Activated naive CD8-positive, alpha-beta T cell treated with anti-CD3 and anti-CD28 coated beads for 36 hours (primary cell): ENCODE measurements at places on chromosomes 7 and 10. TPM values are rescaled to one million over a fixed set of nuclear protein-coding genes. Genes with fewer than 3 reads are reported as not detected.

Gene ITGB8
- total RNA-seq = not detected

Gene AGAP5
- total RNA-seq = 6.7 TPM

Gene NDUFA5
- total RNA-seq = 67.8 TPM

Gene TUBAL3
- total RNA-seq = not detected

Gene FAM25A
- not detected for total RNA-seq

GRCh38 chr7:140920745-140921144, 4.0 kb downstream of the BRAF start:
- no peak overlapping the region for H3K27ac ChIP-seq
- H3K27me3 ChIP-seq = no peaks in the 10 kb centered on the region
- peaks cover 33% of the 10 kb centered on the region for H3K4me1 ChIP-seq
- H3K36me3 ChIP-seq = peaks cover 27% of the 10 kb centered on the region

DNA sequence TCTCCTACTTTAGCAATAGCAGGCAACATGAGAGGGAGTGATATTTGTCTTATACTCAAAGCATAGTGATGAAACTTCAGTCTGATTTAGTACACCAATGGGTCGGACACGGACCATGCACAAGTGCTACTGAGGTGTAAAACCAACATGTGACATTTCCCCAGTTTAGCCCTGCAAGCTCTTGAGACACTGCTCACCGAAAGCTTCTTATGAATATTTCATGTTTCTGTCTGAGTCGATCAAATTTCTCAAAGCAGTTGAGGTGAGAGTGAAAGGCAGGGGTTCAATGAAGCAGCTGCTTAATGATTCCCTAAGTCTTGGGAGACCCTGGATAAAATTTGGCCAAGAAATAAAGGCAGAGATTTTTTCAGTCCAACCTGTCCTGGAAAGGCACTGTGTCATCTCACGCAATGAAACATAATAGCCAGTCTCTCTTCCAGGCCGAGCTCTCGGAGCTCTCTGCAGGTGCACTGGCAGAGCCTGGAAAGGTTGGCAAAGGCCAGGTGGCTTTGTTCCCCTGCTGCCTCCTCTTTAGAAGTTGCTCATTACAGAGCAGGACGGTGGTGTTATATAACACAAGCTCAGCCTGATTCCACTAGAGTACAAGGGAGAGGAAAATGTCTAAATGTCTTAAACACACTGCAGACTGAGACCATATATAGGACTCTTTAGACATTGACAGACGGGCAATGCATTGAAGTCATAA, 33.9 kb upstream of the XPNPEP1 start:
- no peak overlapping the region for H3K4me3 ChIP-seq
- no peak for DNase-seq
- peaks cover 8% of the 10 kb centered on the region for H3K4me1 ChIP-seq
- no peak overlapping the region for H3K27ac ChIP-seq

DNA sequence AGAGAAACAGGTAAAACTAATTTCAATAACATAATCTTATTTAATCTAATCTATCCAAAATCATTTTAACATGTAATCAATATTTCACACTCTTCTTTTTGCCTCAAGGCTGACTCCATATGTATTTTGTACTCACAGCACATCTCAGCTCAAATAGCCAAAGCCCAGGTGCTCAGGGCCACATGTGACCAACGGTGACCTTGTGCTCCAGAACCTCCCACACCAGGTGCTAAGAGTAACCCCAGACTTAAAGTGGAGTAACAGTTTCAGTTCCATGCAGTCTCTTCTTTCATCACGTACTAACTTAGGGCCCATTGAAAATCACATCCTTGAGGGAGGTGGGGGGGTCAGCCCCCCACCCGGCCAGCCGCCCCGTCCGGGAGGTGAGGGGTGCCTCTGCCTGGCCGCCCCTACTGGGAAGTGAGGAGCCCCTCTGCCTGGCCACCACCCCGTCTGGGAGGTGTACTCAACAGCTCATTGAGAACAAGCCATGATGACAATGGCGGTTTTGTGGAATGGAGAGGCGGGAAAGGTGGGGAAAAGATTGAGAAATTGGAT, 47.3 kb downstream of the NCAPG2 start:
- no peak for DNase-seq
- H3K27ac ChIP-seq = peak overlapping the region; percentile 51
- peaks cover 15% of the 10 kb centered on the region for H3K4me1 ChIP-seq
- H3K36me3 ChIP-seq = peaks cover 44% of the 10 kb centered on the region
- no peaks in the 10 kb centered on the region for H3K27me3 ChIP-seq
- H3K4me3 ChIP-seq = no peak overlapping the region

Gene ADAM12
- total RNA-seq = not detected

DNA sequence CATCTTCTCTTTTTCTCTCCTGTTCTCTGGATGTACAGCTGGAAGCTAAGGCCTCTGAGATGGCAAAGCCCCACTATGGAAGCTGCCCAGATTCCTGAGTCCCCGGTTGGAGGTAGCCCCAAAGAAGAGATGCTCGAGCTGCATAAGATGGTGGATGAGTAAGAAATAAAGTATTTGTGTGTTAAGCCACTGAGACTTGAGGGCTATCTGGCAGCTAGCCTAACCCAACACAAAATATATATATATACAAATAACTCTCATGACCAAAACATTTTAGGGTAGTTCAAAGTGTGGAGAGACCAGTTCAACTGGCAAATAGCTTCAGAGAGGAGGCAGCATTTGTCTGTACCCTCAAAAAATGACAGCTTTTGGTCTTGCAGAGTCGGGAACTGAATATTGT, 72.4 kb upstream of the PDE1C start:
- H3K27ac ChIP-seq = no peak overlapping the region
- DNase-seq = no peak
- no peaks in the 10 kb centered on the region for H3K4me1 ChIP-seq
- H3K27me3 ChIP-seq = no peaks in the 10 kb centered on the region
- H3K4me3 ChIP-seq = no peak overlapping the region

DNA sequence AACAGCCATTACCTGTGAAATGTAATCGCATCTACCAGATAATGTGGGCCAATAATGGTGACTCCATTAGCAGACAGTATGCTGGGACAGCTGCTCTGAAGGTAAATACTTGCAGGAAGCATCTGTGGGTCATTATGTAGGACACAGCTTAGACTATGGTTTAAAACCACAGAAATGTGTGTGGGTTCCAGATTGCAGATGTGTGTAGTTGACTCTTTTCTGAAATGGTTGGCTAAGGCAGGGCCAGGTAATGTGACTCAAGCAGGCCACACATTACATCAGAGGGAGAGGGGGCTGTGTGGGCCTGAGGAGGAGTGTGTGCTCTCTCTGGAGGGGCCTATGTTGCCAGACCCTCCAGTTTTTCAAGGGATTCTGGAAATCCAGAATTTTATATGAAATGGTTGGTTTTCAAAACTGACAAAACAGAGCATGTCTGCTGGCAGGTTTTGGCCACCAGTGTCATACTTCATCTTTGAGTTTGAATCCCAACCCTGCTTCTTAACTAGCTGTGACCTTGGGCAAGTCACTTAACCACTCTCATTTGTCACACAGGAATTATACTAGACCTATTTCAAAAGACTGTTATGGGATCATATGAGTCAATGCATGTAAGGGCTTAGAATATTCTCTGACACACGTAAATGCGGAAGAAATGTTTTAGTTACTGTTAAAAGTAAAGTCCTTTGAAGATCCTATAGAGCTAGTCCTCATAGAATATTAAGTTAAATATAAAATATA, 64.5 kb downstream of the MCMBP start:
- H3K4me1 ChIP-seq = no peaks in the 10 kb centered on the region
- H3K27me3 ChIP-seq = no peaks in the 10 kb centered on the region
- H3K4me3 ChIP-seq = no peak overlapping the region
- DNase-seq = no peak

GRCh38 chr10:12656518-12657142, 307.3 kb downstream of the CAMK1D start:
- peaks cover 9% of the 10 kb centered on the region for H3K36me3 ChIP-seq
- no peak overlapping the region for H3K27ac ChIP-seq
- no peak overlapping the region for H3K4me3 ChIP-seq
- DNase-seq = no peak
- peaks cover 3% of the 10 kb centered on the region for H3K4me1 ChIP-seq

Gene MKX
- total RNA-seq = 0.58 TPM

DNA sequence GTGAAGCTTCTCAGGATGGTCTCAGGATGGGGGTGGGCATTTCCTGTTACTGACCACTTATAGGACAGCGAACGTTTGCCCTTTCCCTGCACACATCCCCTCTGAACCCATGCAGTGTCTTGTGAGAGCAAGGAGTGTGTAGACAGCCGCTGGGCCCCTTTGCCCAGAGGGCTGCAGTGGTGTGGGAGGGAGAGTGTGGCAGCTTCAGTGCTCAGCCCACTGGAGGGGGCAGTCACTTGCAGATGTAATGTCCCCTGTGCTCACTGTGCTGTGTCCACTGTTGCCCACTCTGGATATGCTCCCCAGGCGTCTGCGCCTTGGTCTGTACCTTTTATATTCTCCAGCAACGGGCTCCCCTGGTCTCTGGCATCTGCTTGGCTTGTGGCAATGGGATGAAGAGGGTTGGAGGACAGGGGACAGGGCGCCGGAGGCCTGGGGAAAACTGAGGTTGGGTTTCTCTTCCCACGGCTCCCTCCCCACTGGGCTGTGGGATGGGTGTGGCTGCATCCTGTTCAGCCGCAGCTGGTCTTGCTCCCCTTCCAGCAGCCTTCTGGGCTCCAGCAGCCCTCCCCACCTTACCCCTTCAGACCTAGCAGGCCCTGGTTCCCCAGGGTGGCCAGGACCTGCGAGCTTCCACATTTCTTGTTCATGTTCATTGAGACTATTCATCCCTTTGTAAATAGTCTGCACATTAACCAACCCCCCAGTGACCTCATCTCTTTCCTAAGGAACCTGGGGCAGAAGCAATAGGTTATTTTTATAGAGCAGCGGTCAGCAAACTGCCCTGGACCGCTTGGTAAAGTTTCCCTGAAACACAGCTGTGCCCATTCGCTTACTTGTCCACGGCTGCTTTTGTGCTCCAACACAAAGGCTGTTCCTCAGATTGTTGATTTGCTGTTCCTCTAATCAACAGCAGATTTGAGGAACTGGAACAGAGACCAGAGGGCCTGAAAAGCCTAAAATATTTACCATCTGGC, 6.1 kb downstream of the ZNF789 start:
- peaks cover 9% of the 10 kb centered on the region for H3K36me3 ChIP-seq
- peaks cover 26% of the 10 kb centered on the region for H3K4me1 ChIP-seq
- no peak for DNase-seq
- no peaks in the 10 kb centered on the region for H3K27me3 ChIP-seq

Gene GATA3
- total RNA-seq = 8.8 TPM

Gene RBP3
- not detected for total RNA-seq

Gene XRCC2
- total RNA-seq = 21.4 TPM

- H3K4me3 ChIP-seq = no peak overlapping the region
- no peaks in the 10 kb centered on the region for H3K36me3 ChIP-seq
- no peaks in the 10 kb centered on the region for H3K27me3 ChIP-seq
- no peaks in the 10 kb centered on the region for H3K4me1 ChIP-seq
- DNase-seq = no peak
These were observed 86.9 kb downstream of the DAGLB start for GRCh38 chr7:6360841-6361240.

- no peaks in the 10 kb centered on the region for H3K4me1 ChIP-seq
- H3K4me3 ChIP-seq = no peak overlapping the region
- peaks cover 7% of the 10 kb centered on the region for H3K27me3 ChIP-seq
- no peak overlapping the region for H3K27ac ChIP-seq
These were observed 127.5 kb downstream of the SNX10 start for GRCh38 chr7:26419198-26419597.

DNA sequence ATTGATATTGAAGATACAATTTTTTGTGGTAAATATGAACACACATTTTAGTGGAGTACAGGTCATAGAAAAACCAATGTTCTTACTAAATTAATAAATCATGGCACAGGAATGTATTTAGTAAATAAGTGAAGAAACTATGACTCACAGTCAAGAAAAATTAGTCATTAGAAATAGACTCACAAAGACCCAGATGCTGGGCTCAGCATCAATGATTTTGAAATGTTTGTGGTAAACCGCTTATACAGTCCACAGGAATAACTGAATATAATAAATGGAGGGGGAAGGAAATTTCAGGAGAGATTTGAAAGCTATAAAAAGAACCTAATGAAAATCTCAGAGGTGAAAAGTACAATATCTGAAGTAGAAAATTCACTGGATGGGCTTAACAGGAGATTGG, 138.3 kb upstream of the ADCY1 start:
- DNase-seq = no peak
- no peak overlapping the region for H3K4me3 ChIP-seq
- no peaks in the 10 kb centered on the region for H3K4me1 ChIP-seq
- no peaks in the 10 kb centered on the region for H3K36me3 ChIP-seq
- H3K27ac ChIP-seq = no peak overlapping the region
- peaks cover 40% of the 10 kb centered on the region for H3K27me3 ChIP-seq

Gene NEUROD6
- not detected for total RNA-seq

DNA sequence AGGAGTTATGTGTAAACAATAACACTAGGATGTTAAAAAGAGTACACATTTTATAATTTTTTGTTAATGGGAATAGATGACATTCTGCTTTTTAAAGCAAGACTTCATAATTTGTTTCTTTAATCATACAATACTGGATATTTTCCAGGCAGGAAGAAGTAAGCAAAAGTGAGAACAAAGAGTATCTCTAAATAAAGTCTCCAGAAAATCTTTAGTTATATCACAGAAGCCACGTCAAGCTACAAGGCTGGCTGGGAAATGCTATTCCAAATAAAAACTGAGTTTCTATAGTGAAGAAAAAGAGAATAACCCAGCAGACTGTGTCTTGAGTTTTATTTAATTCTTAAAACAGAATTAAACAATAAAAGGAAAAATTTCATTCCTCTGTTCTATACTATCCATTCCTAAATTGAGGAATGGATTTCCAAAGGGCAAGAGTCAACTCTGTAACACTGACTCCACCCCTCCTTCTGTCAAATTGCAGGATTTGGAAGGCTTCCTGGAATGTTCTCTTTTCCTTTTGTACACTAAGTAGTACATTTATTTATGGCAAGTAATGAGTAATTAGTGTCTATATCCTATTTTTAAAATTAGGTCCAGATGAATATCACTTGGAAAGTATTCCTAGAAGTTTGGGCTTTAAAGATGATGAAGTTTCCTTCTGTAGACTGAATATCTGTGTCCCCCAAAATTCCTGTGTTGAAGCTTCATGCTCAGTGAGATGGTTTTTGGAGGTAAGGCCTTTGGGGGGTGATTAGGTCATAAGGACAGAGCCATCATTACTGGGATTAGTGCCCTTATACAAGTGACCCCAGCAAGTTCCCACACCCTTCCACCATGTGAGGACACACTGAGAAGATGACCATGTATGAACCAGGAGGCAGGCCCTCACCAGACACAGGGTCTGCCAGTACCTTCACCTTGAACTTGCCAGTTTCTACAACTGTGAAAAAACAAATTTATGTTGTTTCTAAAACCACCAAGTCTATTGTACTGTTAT, 290.9 kb downstream of the CRPPA start:
- no peaks in the 10 kb centered on the region for H3K27me3 ChIP-seq
- DNase-seq = no peak
- no peak overlapping the region for H3K27ac ChIP-seq
- no peaks in the 10 kb centered on the region for H3K4me1 ChIP-seq
- no peaks in the 10 kb centered on the region for H3K36me3 ChIP-seq

- H3K4me1 ChIP-seq = peaks cover 8% of the 10 kb centered on the region
- H3K4me3 ChIP-seq = no peak overlapping the region
- H3K27ac ChIP-seq = no peak overlapping the region
- H3K36me3 ChIP-seq = no peaks in the 10 kb centered on the region
- no peak for DNase-seq
These were observed 372.4 kb downstream of the SFMBT2 start for GRCh38 chr10:7038416-7038815.

Gene FAM241B
- 9.9 TPM for total RNA-seq

Gene MAT1A
- total RNA-seq = not detected
